Thymus (tissue), 14 donors: ENCODE measurements at places on chromosomes 16 and 17. TPM values are rescaled to one million over a fixed set of nuclear protein-coding genes. Genes with fewer than 3 reads are reported as not detected.

MARVELD3 gene
- total RNA-seq, result 1.8 TPM

CACNG3 gene
- total RNA-seq, result under 0.01 TPM

ACOX1 gene
- 23.5 TPM for total RNA-seq

TPSB2 gene
- 0.71 TPM for total RNA-seq

SOST gene
- total RNA-seq, result 0.14 TPM

CES3 gene
- 0.09 TPM for total RNA-seq

GRCh38 chr16:4911970-4912386, 25.0 kb downstream of the PPL start:
- H3K4me3 ChIP-seq, result no peak overlapping the region
- no peak for DNase-seq
- H3K27me3 ChIP-seq, result no peaks in the 10 kb centered on the region
- H3K4me1 ChIP-seq, result no peaks in the 10 kb centered on the region
- H3K27ac ChIP-seq, result no peak overlapping the region
- H3K36me3 ChIP-seq, result no peaks in the 10 kb centered on the region

DNA sequence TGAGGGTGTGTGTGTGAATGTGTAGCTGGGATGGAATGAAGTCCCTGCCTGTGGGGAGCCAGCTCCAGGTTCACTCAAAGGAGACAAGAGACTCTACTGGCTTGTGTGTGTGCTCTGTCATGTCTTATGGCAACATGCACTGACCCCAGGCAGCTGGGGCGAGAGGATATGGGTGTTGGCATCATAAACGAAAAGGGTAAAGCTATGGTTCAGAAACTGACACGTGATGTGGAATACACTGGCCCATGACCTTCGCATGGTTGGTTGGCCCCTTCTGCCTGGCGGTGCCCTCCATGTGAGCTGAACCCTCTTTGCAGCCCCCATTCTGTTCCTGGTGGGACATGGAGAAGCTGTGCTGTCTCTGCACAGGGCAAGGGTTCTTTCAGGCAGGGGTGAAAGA, 21.9 kb downstream of the ZNF750 start:
- H3K27me3 ChIP-seq, result no peaks in the 10 kb centered on the region
- no peak overlapping the region for H3K27ac ChIP-seq
- no peaks in the 10 kb centered on the region for H3K4me1 ChIP-seq

GRCh38 chr17:48564188-48565021, 13.7 kb downstream of the HOXB4 start:
- H3K27me3 ChIP-seq, result peaks cover 72% of the 10 kb centered on the region
- H3K4me3 ChIP-seq, result peak overlapping the region; percentile 7
- no peaks in the 10 kb centered on the region for H3K36me3 ChIP-seq
- H3K4me1 ChIP-seq, result no peaks in the 10 kb centered on the region

GRCh38 chr17:60091908-60092331, 13.2 kb upstream of the HEATR6 start:
- no peak overlapping the region for H3K4me3 ChIP-seq
- DNase-seq, result no peak
- H3K27ac ChIP-seq, result peak overlapping the region; percentile 44
- no peaks in the 10 kb centered on the region for H3K27me3 ChIP-seq
- H3K36me3 ChIP-seq, result no peaks in the 10 kb centered on the region

GRCh38 chr17:68320311-68320865, 29.1 kb downstream of the ARSG start:
- H3K27ac ChIP-seq, result no peak overlapping the region
- H3K27me3 ChIP-seq, result no peaks in the 10 kb centered on the region
- no peaks in the 10 kb centered on the region for H3K36me3 ChIP-seq
- H3K4me1 ChIP-seq, result no peaks in the 10 kb centered on the region
- DNase-seq, result no peak
- H3K4me3 ChIP-seq, result no peak overlapping the region

- no peaks in the 10 kb centered on the region for H3K27me3 ChIP-seq
- no peak for DNase-seq
- no peak overlapping the region for H3K27ac ChIP-seq
- peaks cover 5% of the 10 kb centered on the region for H3K36me3 ChIP-seq
- H3K4me1 ChIP-seq, result peaks cover 4% of the 10 kb centered on the region
These were observed 18.8 kb downstream of the TNRC6A start for GRCh38 chr16:24748242-24748641.

GRCh38 chr16:25750488-25751216, 58.9 kb downstream of the HS3ST4 start:
- no peak for DNase-seq
- no peaks in the 10 kb centered on the region for H3K36me3 ChIP-seq
- H3K4me1 ChIP-seq, result no peaks in the 10 kb centered on the region
- H3K27me3 ChIP-seq, result no peaks in the 10 kb centered on the region
- no peak overlapping the region for H3K4me3 ChIP-seq

- peaks cover 6% of the 10 kb centered on the region for H3K36me3 ChIP-seq
- H3K4me1 ChIP-seq, result peaks cover 44% of the 10 kb centered on the region
- DNase-seq, result no peak
- H3K4me3 ChIP-seq, result no peak overlapping the region
- H3K27ac ChIP-seq, result peak overlapping the region; percentile 17
These were observed 77.1 kb upstream of the GSE1 start for GRCh38 chr16:85536073-85536410.

- no peaks in the 10 kb centered on the region for H3K4me1 ChIP-seq
- no peak for DNase-seq
- no peak overlapping the region for H3K4me3 ChIP-seq
These were observed 23.9 kb downstream of the AMFR start for GRCh38 chr16:56401482-56401881.
